NCI-H1105 (cell line): ENCODE measurements at places on chromosomes 13 and 19.
A peak's percentile ranks its signal among the peaks of the same experiment; 100 is the strongest.

DNA sequence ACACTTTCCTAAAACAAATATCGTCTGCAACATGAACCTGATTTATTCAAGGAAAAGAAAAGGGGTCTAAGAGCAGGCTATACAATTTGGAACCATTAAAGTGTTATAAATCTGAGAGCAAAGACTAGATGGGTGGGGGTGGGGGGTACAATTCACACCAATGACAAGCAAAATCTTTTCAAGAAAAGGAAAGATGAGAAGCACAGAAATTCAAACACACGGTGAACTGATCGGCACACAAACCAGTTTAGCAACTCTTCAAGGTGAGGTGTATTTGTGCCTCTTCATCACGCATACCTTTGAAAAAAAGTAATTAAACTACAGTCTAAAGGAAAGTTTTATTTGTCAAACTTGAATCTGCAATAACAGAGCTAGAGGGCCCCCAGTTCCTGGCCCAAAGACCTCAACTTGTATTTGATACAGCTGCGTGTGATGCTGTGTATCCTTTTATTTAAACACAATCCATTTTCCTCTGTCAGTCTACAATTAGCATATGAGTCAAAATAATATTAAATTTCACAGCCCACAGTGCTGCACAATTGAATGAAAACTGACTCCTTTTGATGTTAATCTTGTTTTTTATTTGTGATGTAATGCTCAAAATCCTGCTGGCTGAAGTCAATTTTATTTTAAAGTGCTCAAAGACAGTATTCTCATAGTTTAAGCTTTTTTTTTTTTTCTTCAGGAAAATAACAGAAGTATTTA lies 14.2 kb downstream of the EFNB2 start:
- DNase-seq = no peak

DNA sequence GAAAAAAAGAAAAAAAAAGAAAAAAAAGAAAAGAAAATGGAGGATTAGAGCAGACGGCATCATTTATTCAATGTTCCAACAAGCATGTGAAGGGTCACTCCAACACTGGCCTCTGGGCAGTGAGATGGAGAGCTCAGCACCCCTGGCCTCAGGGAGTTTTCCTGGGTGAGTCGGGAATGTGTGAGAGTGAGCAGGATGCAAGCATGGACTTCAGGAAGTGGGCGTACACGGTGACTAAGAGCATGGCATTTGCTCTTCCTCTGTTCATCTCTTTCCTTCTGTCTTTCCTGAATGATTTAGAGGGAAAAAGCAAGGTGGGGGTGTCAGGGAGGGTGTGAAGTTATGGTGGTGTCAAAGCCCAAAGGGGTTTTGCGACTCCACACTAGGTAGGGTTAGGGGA lies 682 bp upstream of the CABP5 start:
- no peak for DNase-seq

DNA sequence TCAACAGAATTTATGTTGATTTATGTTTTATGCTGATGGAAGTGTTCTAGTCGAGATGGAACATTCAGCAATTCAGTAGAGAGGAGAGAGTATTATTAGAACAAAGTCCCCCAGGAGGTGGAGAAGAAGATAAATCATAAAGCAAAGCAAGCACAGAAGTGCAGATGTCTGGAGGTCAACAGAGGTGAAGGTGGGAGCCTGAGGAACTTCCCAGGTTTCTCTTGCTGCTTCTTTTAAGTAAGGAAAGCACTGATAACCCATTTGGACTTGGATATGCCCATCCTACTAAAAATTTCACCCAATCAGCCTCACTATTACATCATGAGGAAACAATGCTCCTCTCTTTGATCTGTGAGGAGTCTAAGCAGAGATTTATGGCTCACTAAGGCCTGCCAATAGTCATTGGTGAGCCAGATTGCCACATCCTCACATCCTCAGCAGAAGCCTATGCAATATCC lies 98.8 kb downstream of the EPSTI1 start:
- no peak for DNase-seq

GRCh38 chr19:40143612-40144011 lies 47.6 kb upstream of the MAP3K10 start:
- DNase-seq = no peak

DNA sequence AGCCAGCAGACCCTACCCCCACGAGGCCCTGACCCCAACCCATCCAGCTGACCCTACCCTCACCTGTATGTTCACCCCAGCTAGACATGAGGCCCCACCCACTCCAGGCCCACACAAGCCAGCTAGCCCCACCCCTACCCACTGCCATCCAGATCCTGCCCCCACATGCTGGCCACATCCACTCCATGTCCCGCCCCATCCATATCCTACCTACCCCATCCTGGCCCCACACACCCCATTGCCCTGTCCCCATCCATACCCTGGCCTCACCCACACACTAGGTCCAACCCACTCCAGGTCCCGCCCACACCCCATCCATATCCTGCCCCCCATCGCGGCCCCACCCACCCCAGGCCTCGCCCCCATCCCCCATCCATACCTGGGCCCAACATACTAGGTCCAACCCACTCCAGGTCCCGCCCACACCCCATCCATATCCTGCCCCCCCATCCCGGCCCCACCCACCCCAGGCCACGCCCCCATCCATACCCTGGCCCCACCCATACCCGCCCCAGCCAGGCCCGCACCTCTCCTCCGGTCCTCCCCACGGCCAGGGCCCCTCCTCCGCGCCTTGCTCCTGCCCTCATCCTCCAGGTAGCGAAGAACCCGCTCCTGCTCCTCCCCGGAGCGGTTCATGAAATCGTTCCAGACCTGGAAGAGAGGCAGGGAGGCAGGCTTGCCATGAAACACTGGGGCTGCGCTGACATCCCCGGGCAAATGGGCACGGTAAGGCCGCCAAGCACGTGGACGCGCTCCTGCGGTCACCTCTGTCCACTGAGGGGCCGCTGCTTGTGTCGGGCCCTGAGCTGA lies 7.2 kb downstream of the RNU6-9 start:
- DNase-seq = no peak

GRCh38 chr13:84606616-84607015 lies 724.3 kb upstream of the SLITRK1 start:
- no peak for DNase-seq

DNA sequence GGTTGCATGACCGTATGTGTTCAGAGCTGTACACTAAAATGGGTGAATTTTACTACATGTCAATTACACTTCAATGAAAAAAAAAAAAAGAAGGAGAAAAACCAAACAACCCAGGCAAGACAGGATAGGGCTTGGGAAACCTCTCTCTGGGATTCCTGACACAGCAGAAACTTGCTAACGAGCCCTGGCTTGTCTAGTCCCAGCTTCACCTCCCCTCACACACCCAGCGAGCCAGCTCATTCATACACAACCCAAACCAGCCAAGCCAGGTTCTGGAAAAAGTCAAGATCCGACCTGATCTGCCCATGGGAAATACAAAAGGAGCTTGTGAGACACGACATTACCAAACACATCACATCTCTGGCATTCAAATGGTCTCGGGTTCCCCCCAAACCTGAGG lies 3.7 kb upstream of the TECR start:
- DNase-seq = no peak

DNA sequence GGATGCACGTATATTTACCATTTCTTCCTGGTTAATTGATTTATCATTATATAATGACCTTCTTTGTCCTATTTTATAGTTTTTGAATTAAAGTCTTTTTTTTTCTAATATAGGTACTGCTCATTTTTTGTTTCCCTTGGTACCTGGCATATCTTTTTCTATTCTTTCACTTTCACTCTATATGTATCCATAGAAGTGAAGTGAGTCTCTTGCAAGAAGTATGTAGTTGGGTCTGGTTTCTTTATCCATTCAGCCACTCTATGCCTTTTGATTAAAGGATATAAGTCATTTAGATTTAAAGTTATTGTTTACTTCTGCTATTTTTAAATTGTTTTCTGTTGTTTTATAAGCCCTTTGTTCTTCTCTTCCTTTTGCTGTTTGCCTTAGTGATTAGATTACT lies 194.3 kb upstream of the SLITRK6 start:
- no peak for DNase-seq

GRCh38 chr19:16280306-16280705 lies 44.3 kb upstream of the KLF2 start:
- DNase-seq = no peak

- peak; percentile 16 for DNase-seq
Observed at GRCh38 chr13:43473437-43473836, 313.3 kb downstream of the ENOX1 start.

- DNase-seq = no peak
Observed at GRCh38 chr19:49894879-49895565, 1.7 kb downstream of the IL4I1 start.

DNA sequence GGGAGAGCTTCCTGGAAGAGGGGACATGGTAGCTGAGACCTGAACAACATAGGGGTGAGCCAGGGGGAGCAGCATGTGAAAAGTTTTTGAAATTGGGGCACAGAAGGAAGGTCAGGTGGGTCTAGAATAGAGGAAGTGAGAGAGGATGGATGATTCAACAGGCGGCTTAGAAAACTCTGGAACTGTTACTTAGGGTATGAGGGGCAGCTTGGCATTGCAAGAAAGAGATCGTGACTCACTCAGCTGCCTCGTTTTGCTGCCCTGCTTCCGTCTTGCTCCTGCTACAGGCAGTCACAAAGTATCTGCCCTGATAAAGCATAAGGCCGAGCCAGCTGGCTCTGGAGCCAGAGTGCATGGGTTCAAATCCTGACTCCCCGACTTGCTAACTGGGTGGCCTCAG lies 1.3 kb upstream of the CEACAM20 start:
- DNase-seq = no peak
